Small intestine (tissue), 16 donors: ENCODE measurements at places on chromosomes 4 and X. TPM values are rescaled to one million over a fixed set of nuclear protein-coding genes. Genes with fewer than 3 reads are reported as not detected.

- DNase-seq = peak; percentile 13
These were observed 167.3 kb upstream of the PGRMC2 start for GRCh38 chr4:128454881-128455280.

- no peak for DNase-seq
These were observed 98.6 kb downstream of the FHDC1 start for GRCh38 chr4:153034681-153035080.

DNA sequence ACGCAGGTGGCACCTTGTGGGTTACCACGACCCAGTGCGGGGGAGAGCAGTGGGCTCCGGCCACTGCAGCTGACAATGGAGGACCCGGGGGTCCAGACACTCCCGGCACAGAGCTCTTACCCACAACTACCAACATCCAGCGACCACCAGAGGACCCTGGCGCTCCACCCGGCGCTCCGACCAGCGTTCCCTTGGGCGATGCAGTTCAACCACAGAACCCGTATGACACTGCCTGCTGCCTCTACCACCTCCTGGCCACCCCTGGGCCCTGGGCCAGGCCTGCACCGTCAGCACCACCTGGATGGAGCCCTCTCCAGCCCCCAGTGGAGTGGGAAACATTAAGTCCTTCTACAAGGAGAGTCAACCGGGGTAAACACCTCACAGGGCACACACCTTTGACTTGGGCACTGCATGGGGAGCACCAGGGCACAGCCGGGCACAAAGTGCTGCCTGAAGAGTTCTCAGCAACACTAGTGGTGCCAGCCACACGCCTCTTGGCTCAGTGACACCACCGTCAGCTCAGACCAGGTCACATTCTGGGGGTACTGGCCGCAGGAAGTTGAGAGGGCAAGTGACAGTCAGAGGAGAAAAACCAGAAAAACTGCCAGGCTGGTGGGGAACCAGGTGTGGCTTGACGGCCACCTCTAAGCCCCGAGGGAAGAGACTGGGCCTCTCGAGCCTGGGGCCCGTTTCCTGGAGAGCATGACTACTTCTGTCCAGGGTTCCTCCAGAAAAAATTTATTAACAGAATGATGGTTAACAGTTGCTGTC lies 2.6 kb downstream of the CTBP1 start:
- DNase-seq = peak; percentile 52

Gene ZNF275
- 9.0 TPM for polyA plus RNA-seq

Gene GAGE13
- not detected for polyA plus RNA-seq
